Vein endothelial cell (primary cell): ENCODE measurements at places on chromosomes 3 and 15. TPM values are rescaled to one million over a fixed set of nuclear protein-coding genes. Genes with fewer than 3 reads are reported as not detected.

The NLGN1 gene
- 11.4 and 23.0 TPM in 2 replicates for total RNA-seq

The SLC12A8 gene
- total RNA-seq, result 0.65 and 0.86 TPM in 2 replicates

The CFAP100 gene
- not detected in 2 replicates for total RNA-seq

The RHCG gene
- total RNA-seq, result not detected in 2 replicates

The LMLN gene
- total RNA-seq, result 6.5 and 6.6 TPM in 2 replicates

The CCDC14 gene
- 25.2 and 29.3 TPM in 2 replicates for total RNA-seq

The TIGIT gene
- total RNA-seq, result not detected in 2 replicates

The IQCF5 gene
- not detected in 2 replicates for total RNA-seq

The APBA2 gene
- total RNA-seq, result 19.0 and 24.2 TPM in 2 replicates

The PIERCE2 gene
- total RNA-seq, result 0.38 and 1.6 TPM in 2 replicates

The THPO gene
- total RNA-seq, result not detected in 2 replicates

The FEZF2 gene
- not detected in 2 replicates for total RNA-seq

The GPR149 gene
- total RNA-seq, result not detected in 2 replicates

The WDR93 gene
- total RNA-seq, result 0.10 TPM in 1 of 2 replicates, not detected in the other

The ARHGEF26 gene
- total RNA-seq, result 0.65 and 1.2 TPM in 2 replicates

The CSTA gene
- total RNA-seq, result not detected in 2 replicates

The ZCWPW2 gene
- under 0.01 and 0.38 TPM in 2 replicates for total RNA-seq

The FBXL2 gene
- 23.2 and 30.7 TPM in 2 replicates for total RNA-seq

The SQOR gene
- total RNA-seq, result 60.1 and 90.5 TPM in 2 replicates

The TLR9 gene
- total RNA-seq, result under 0.01 TPM in 1 of 2 replicates, not detected in the other

The SLC9C1 gene
- total RNA-seq, result 0.10 and 0.33 TPM in 2 replicates

The P2RY1 gene
- 0.98 and 2.7 TPM in 2 replicates for total RNA-seq

The GCNT3 gene
- not detected in 2 replicates for total RNA-seq

The CGNL1 gene
- total RNA-seq, result 20.2 and 23.8 TPM in 2 replicates

The EXD1 gene
- not detected in 2 replicates for total RNA-seq
